ENCODE measurements at places on chromosomes 5 and 9.

DNA sequence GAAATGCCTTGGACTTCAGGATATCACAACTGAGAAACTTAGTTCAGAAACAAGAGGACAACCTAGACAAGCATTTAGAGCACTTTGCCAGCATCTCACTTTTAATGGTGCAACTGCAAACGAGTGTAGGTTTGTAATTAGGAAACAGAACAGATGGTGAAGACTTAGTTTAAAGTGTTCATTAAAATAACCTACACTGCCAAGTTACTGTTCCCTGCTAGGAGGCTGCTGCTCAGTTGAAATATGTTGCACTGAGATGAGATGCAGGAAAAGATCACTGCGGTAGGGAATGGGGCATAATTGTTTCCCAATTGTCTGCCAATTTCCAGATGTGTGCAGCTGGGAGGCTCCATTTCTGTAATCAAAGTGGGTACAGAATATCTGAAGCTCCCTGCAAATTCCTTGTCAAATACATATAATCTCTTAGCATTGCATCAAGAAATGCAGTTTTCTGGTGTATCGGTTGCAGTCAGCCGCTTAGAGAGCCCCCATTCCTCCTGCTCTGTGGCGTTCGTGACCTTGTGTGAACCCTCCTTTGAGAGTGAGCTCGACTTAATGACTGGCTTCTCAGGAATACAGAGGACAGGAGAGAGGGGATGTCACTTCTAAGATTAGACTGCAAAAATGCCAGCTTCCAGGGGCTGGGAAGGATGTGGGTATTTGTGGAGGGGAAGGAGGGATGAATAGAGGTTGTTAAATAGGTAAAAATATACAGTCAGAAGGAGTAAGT, 448.9 kb downstream of the MED10 start:
- no peak for ATAC-seq

- no peak for ATAC-seq
Measured at GRCh38 chr5:17723876-17724275, 89.6 kb downstream of the TAF11L14 start.

GRCh38 chr9:132732326-132733259, 62.3 kb downstream of the GTF3C4 start:
- ATAC-seq = no peak

- no peak for ATAC-seq
Measured at GRCh38 chr5:154346427-154346826, 99.4 kb upstream of the SAP30L start.

GRCh38 chr9:122904466-122904822, 715 bp downstream of the RC3H2 start:
- peak; percentile 2 for ATAC-seq

- ATAC-seq = no peak
Measured at GRCh38 chr5:18113721-18114120, 479.5 kb downstream of the TAF11L14 start.

DNA sequence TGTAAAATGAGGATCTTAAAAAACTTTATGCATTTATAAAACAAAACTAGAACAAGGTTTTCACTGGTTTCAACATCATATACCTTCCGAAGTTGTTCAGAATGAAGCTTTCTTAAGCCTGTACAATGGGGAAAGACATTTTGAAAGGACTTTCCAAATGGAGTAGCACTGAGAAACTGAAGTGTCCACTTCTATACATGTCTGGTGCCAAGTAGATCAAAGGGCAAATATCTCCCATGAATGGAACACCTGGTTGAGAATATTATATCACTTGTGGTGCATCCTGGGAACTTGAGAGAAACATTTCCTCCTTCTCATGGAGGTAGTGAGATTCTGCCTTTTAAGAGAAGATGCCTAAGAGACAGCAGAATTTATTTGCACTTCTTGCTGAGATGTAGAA, 182.1 kb upstream of the ACTBL2 start:
- no peak for ATAC-seq

DNA sequence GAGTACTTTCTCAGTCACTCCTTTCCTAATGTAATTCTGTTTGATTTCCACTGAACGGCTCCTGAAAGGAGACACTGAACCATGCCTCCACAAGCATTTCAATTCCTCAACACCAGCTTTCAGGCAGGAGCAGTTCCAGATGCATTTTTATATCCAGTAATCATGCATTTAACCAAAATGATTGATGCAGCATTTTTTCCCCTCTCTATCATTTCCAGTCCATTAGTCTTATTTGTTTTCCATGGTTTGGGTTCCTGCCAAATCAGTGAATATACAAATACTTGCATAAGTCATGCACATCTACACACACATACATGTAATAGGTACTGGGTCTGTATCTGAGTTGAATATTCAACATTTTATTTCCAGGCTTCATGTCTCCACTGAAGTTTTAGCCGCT, 122.7 kb downstream of the GRIA1 start:
- ATAC-seq = no peak

DNA sequence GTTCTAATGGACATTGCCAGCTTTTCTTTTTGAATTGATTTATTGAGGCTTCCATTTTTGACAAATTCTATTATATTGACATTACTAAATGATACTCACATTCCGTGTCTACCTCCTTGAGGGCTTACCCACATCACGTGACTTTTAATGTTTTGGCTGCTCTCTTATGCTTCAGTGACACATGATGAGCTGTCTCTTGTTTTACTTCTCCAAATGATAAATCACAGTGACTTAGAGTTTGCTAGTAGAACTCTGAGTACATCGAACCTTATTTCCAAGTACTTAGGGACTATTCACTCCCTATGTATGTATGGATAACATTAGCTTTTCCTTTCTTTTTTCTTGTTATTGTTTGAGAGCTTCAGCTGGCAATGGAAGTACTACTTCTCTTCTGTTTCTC, 169.8 kb upstream of the KCNN2 start:
- ATAC-seq = no peak

- ATAC-seq = no peak
Measured at GRCh38 chr5:32646061-32646969, 61.0 kb downstream of the SUB1 start.
